ENCODE measurements at places on chromosomes 13 and 19.
A peak's percentile ranks its signal among the peaks of the same experiment; 100 is the strongest.

- no peak for DNase-seq
- peaks cover 27% of the 10 kb centered on the region for H3K4me1 ChIP-seq
- peaks cover 5% of the 10 kb centered on the region for H3K36me3 ChIP-seq
Observed at GRCh38 chr19:46426506-46427162, 2.1 kb downstream of the PNMA8C start.

GRCh38 chr19:50510700-50511068, 307 bp downstream of the JOSD2 start:
- no peaks in the 10 kb centered on the region for H3K27me3 ChIP-seq
- DNase-seq, result no peak
- H3K4me3 ChIP-seq, result peak overlapping the region; percentile 80
- peaks cover 5% of the 10 kb centered on the region for H3K36me3 ChIP-seq
- H3K4me1 ChIP-seq, result peaks cover 22% of the 10 kb centered on the region

GRCh38 chr19:31448221-31448657, 99.0 kb upstream of the TSHZ3 start:
- DNase-seq, result no peak
- no peaks in the 10 kb centered on the region for H3K36me3 ChIP-seq
- H3K27me3 ChIP-seq, result peaks cover 36% of the 10 kb centered on the region
- no peak overlapping the region for H3K4me3 ChIP-seq
- no peaks in the 10 kb centered on the region for H3K4me1 ChIP-seq

GRCh38 chr19:2949939-2950285, 5.1 kb upstream of the ZNF77 start:
- H3K27ac ChIP-seq, result peak overlapping the region; percentile 99
- no peaks in the 10 kb centered on the region for H3K36me3 ChIP-seq
- no peaks in the 10 kb centered on the region for H3K27me3 ChIP-seq

DNA sequence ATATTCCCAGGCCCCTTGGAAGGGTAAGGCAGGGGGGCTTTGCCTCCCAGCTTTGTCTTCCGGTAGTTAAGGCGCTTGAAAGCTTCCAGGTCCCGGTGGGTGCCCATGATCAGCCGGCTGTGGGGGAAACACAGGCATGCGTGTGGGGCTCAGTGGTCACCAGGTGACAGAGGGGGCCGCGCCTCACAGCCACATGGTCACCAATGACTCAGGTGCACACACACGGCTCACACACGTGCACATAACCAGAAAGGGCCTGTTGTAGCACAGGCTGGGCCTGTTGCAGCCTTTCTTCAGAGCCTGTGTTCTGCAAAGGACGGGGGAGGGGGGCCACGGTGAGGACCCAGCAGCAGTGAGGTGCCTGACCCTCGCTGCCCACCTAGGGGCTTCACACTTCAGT, 5.9 kb downstream of the NANOS3 start:
- H3K4me1 ChIP-seq, result peaks cover 23% of the 10 kb centered on the region

- no peaks in the 10 kb centered on the region for H3K27me3 ChIP-seq
- no peaks in the 10 kb centered on the region for H3K4me1 ChIP-seq
- H3K36me3 ChIP-seq, result no peaks in the 10 kb centered on the region
Observed at GRCh38 chr13:60850526-60850925, 453.5 kb downstream of the TDRD3 start.

DNA sequence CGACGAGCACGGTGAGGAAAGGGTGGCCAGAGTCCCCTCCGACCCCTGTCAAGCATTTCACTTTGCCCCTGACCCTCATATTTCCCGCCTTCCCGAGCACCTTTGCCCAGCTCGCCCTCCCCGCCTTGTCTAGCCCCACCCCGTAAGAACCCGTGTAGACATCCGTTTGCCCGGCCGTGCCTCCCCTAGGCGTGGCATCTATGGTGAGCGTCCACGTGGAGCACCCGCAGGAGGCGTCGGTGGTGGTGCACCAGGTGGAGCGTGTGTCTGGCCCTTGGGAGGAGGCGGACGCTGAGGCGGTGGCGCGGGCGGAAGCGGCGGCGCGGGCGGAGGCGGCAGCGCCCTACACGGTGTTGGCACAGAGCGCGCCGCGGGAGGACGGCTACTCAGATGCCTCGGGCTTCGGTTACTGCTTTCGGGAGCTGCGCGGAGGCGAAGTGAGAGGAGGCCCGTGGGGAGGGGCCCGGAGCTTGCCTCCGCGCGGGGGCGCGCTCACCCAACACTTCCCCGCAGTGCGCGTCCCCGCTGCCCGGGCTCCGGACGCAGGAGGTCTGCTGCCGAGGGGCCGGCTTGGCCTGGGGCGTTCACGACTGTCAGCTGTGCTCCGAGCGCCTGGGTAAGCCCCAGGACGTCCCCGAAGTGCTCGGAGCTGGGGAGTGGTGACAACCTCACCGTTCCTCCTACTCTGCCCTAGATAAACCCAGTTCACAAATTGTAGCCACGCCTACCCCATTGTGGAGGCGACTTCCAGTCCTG, 4.2 kb downstream of the LTBP4 start:
- peak overlapping the region; percentile 91 for H3K4me3 ChIP-seq
- H3K4me1 ChIP-seq, result peaks cover 53% of the 10 kb centered on the region
- peaks cover 2% of the 10 kb centered on the region for H3K36me3 ChIP-seq
- peak overlapping the region; percentile 90 for H3K27ac ChIP-seq

DNA sequence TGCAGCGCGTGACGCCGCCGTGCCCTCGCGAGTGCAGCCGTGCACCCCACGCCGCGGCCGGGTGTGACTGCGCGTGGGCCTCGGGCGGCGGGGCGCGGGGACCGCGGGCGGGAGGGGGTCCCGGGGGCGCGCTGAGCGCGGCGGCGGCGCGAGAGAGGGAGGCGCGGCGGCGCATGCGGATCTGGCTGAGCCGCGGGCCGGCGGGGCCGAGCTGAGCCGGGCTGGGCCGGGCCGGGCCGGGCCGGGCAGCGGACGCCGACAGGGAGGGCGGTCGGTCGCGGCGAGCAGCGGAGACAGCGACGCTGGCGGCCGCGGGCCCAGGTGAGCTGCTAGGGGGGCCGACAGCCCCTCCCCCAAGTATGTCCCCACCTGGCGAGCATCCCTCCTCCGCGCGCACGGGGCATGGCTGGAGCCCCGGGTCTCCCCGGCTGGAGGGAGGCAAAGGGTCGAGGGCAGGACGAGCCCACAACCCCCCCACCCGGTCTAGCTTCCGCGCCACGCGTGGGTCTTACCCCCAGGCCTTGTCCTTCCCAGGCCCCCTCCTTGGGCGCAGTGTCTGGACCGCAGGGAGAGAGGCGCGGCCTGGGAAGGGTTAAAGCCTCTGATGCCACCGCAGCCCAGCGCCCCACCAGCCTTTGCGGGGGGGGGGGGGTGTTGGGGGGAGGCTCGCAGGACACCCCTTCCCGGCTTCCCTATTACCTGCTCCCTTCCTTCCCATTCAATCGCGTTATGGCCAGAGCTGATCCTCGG, at the start of gene SPTBN4:
SPTBN4 (plus strand) TSS at position 17 of the 750 bp plus-strand sequence. CDS start 5,621 bp downstream, outside the sequence.
- peaks cover 20% of the 10 kb centered on the region for H3K4me1 ChIP-seq
- peak within 1 kb of the TSS; percentile 89 for H3K27ac ChIP-seq
- H3K27me3 ChIP-seq, result peaks cover 25% of the 10 kb centered on the region
- H3K4me3 ChIP-seq, result peak within 1 kb of the TSS; percentile 94
- DNase-seq, result no peak
- peaks cover 5% of the 10 kb centered on the region for H3K36me3 ChIP-seq

GRCh38 chr13:109151255-109151654, 521.8 kb downstream of the MYO16 start:
- no peak overlapping the region for H3K4me3 ChIP-seq
- H3K36me3 ChIP-seq, result no peaks in the 10 kb centered on the region
- H3K4me1 ChIP-seq, result no peaks in the 10 kb centered on the region

- H3K4me1 ChIP-seq, result no peaks in the 10 kb centered on the region
- no peaks in the 10 kb centered on the region for H3K36me3 ChIP-seq
- no peak overlapping the region for H3K27ac ChIP-seq
- no peak for DNase-seq
- H3K27me3 ChIP-seq, result peaks cover 40% of the 10 kb centered on the region
- no peak overlapping the region for H3K4me3 ChIP-seq
Observed at GRCh38 chr13:102295316-102296048, 106.4 kb downstream of the FGF14 start.

GRCh38 chr19:21883516-21883915, 47.5 kb upstream of the ZNF43 start:
- peaks cover 3% of the 10 kb centered on the region for H3K4me1 ChIP-seq
- no peak overlapping the region for H3K4me3 ChIP-seq
- H3K27me3 ChIP-seq, result peaks cover 28% of the 10 kb centered on the region

DNA sequence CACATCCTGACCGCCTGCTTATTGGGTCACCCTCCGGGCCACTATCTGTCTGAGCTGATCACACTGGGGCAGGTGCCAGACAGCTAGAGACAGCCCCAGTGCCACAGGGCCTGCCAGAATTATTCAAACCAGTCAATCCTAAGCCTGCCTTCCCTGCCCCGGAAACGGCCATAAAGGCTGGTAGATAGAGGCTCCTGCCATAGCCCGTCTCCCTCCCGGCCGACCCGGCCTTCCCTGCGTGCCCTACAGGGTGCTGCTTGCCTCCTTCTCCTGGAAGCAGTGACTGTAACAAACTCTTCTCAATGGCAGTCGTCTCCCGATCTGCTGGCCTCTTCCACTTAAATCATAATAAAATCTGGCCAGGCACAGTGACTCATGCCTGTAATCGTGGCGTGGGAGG, 158.6 kb upstream of the SOX1 start:
- H3K27me3 ChIP-seq, result peaks cover 19% of the 10 kb centered on the region
- H3K4me3 ChIP-seq, result no peak overlapping the region
- no peaks in the 10 kb centered on the region for H3K4me1 ChIP-seq
